Activated CD8-positive, alpha-beta T cell treated with anti-CD3 and anti-CD28 coated beads, Interleukin-2, amount 10 ng/mL, durations not matched to agents 7 days and 5 days (primary cell): ENCODE measurements at places on chromosomes 6 and 20. TPM values are rescaled to one million over a fixed set of nuclear protein-coding genes. Genes with fewer than 3 reads are reported as not detected.

DNA sequence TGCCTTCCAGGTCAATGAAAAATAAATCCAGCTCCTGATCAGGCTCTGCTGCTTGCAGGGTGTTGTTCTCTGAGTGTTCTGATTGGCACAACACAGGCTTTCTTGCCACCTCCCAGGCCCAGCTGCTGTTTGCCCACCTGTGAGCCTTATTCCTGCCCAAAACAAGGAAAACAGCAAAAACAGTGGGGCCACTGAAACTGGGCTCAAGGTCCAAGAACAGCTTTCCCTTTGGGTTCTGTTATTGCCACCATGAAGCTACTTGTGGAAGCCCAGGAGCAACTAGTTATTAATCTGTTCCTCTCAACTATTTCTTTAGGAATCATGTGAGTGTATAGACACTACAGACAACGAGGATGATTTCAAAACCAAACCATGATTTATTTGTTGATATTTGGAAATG lies 159.1 kb downstream of the PLCB1 start:
- no peaks in the 10 kb centered on the region for H3K27me3 ChIP-seq
- H3K36me3 ChIP-seq: no peaks in the 10 kb centered on the region
- H3K27ac ChIP-seq: no peak overlapping the region
- H3K4me3 ChIP-seq: no peak overlapping the region

DNA sequence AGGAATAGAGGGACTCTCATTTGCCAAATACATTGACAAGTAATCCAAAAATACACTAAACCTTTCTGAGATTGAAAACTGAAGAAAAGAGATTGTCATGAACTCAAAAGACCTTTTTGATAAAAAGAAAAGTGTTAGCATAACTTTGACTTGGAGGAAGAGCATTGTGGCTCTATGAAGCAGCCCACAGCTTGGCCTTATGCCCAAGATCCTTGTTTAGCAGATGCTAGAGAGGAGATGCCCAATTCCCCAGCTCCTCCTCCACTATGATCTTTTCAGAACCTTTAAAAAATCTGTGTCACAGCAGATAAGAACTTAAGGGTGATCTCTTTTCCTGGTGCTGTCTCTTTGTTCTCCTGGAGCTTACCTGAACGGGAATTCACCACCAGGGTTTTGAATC lies 35.8 kb upstream of the IGF2R start:
- no peaks in the 10 kb centered on the region for H3K36me3 ChIP-seq
- peaks cover 10% of the 10 kb centered on the region for H3K4me1 ChIP-seq
- DNase-seq: no peak
- H3K27me3 ChIP-seq: peaks cover 2% of the 10 kb centered on the region

DNA sequence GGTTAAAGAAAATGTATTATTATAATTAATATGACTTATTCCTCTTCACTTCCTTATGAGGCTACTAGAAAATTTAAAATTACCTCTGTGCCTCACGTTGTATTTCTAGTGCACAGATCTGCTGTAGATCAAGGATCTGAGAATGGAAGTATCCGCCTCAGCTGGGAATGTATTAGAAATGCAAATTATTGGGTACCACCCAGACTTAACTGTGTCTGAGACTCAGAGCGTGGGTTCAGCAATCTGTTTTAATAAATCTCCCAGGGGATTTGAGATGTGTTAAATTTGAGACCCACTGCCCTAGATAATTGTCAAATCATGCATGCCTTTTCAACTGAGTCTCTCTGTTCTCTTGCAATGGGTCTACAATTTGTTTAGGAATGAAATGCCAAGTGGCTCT lies 658.0 kb upstream of the NOX3 start:
- no peak overlapping the region for H3K27ac ChIP-seq
- no peaks in the 10 kb centered on the region for H3K36me3 ChIP-seq
- no peaks in the 10 kb centered on the region for H3K4me1 ChIP-seq
- no peaks in the 10 kb centered on the region for H3K27me3 ChIP-seq
- DNase-seq: no peak

The PAQR8 gene
- 25.7 TPM for total RNA-seq

DNA sequence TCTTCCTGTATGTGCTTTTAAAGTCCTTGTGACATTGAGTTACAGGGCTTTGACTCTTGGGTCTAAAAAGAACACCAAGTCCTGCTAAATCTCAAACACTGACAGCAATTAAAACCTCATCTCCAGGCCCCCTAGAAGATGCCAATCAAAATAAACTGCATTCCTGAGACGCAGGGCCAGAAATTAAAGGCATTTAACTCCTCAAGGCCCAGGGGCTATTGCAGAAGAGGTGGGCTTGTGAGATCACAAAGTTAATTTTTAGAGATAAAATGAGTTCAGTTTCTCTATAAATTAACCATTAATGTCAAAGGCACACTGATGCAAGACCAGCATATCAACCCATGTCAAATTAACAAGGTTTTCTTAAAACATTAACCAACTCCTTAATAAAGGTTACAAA lies 145.6 kb upstream of the CARMIL1 start:
- H3K36me3 ChIP-seq: peaks cover 87% of the 10 kb centered on the region
- peaks cover 52% of the 10 kb centered on the region for H3K4me1 ChIP-seq
- no peaks in the 10 kb centered on the region for H3K27me3 ChIP-seq
- H3K4me3 ChIP-seq: no peak overlapping the region
- H3K27ac ChIP-seq: no peak overlapping the region

- H3K27me3 ChIP-seq: peaks cover 18% of the 10 kb centered on the region
- peak; percentile 62 for DNase-seq
- peaks cover 28% of the 10 kb centered on the region for H3K4me1 ChIP-seq
These were observed 126.9 kb downstream of the MRPL14 start for GRCh38 chr6:44000164-44000842.

GRCh38 chr6:52545406-52546119 lies 31.3 kb downstream of the TRAM2 start:
- H3K36me3 ChIP-seq: no peaks in the 10 kb centered on the region
- H3K27ac ChIP-seq: no peak overlapping the region
- peaks cover 2% of the 10 kb centered on the region for H3K27me3 ChIP-seq
- DNase-seq: no peak

GRCh38 chr20:59673288-59673997 lies 69.1 kb downstream of the PHACTR3 start:
- H3K27me3 ChIP-seq: peaks cover 3% of the 10 kb centered on the region
- H3K36me3 ChIP-seq: no peaks in the 10 kb centered on the region
- no peaks in the 10 kb centered on the region for H3K4me1 ChIP-seq
- H3K27ac ChIP-seq: no peak overlapping the region

DNA sequence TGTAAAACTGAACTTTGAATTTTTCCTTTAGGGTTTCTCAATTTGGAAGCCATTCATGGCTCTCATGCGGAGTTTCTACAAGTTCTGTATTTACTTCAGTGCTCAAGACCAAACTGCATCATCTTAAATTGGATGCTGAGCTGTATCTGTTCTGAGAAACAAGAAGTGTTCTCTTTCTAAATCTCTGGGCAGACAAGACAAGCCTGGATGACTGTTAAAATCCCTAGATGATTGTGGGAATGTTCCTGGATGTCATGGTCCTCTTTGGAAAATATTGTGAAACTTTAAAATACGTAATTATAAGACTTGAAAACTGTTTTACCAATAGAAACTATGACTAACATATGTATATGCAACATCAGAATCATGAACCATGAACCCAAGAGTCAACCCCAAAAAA lies 6.2 kb upstream of the GCM1 start:
- no peak for DNase-seq
- H3K36me3 ChIP-seq: no peaks in the 10 kb centered on the region
- no peak overlapping the region for H3K27ac ChIP-seq
- H3K27me3 ChIP-seq: peaks cover 6% of the 10 kb centered on the region
- H3K4me1 ChIP-seq: no peaks in the 10 kb centered on the region

GRCh38 chr20:8932192-8933165 lies 136.4 kb upstream of the PLCB4 start:
- H3K4me1 ChIP-seq: no peaks in the 10 kb centered on the region
- H3K27me3 ChIP-seq: no peaks in the 10 kb centered on the region
- H3K36me3 ChIP-seq: no peaks in the 10 kb centered on the region
- H3K27ac ChIP-seq: no peak overlapping the region
- no peak overlapping the region for H3K4me3 ChIP-seq
- no peak for DNase-seq

GRCh38 chr6:50815436-50816114 lies 3.1 kb upstream of the TFAP2B start:
- H3K4me3 ChIP-seq: peak overlapping the region; percentile 83
- peaks cover 4% of the 10 kb centered on the region for H3K36me3 ChIP-seq
- peaks cover 10% of the 10 kb centered on the region for H3K4me1 ChIP-seq
- H3K27ac ChIP-seq: no peak overlapping the region
- peaks cover 39% of the 10 kb centered on the region for H3K27me3 ChIP-seq

DNA sequence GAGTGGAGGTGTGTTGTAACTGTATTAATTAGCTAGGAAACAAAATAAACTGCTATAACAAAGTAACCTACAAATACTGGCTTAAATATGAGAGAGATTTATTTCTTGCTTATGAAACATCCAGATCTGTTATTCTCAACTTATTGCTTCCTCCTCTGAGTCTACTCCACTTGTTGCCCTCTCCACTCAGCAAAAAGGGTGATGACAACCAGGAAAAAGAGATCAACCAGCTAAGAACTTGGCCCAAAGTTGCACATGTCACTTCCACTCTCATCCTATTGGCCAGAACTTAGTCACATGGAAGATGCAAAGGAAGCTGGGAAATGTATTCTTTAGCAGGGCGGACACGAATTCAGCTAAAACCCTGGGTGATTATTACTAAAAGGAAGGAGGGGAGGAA lies 5.2 kb upstream of the TP53RK start:
- H3K36me3 ChIP-seq: no peaks in the 10 kb centered on the region
- no peak for DNase-seq
- no peaks in the 10 kb centered on the region for H3K27me3 ChIP-seq

The C6orf163 gene
- total RNA-seq: 1.9 TPM

DNA sequence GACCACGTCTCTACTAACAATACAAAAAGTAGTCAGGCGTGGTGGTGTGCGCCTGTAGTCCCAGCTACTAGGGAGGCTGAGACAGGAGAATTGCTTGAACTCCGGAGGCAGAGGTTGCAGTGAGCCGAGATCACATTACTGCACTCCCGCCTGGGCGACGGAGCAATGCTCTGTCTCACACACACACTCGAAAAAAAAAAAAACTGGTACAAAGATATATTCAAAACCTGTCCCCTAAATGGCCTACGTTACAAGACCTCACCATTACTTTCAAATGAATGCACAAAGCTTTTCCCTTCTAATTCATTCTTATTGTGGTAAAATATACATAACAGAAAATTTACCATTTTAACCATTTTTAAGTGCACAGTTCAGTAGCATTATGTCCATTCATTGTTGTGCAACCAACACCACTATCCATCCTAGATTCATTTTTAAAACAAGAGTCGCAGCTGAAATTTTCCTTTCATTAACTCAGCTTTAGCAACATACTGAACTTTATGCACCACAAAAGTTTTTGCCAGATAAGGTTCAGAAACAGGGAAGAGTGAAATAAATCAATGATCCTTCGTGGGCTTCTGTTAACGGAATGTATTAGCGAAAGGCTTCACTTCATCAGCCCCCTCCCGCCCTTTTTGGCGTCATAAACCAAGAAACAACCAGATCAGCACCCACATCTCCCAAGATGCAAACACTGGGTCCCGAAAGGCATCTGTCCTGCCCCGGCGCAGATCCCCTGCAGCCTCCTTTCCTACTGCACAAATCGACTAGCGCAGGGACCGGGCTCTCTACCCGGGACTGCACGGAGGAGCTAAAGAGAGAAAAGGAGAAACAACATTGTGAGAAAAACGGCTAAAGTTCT lies 825 bp upstream of the FAM135A start:
- H3K4me3 ChIP-seq: peak overlapping the region; percentile 88
- H3K4me1 ChIP-seq: peaks cover 25% of the 10 kb centered on the region
- H3K36me3 ChIP-seq: peaks cover 2% of the 10 kb centered on the region
- H3K27ac ChIP-seq: peak overlapping the region; percentile 78

The PTPRK gene
- 3.6 TPM for total RNA-seq
